ENCODE measurements at places on chromosomes 2 and 18.

- no peak for DNase-seq
Measured at GRCh38 chr2:28506112-28506910, 10.5 kb downstream of the PLB1 start.

GRCh38 chr2:120820263-120820952 lies 84.7 kb downstream of the GLI2 start:
- DNase-seq = peak; percentile 82

- DNase-seq = peak; percentile 41
Measured at GRCh38 chr18:23740105-23740830, 51.0 kb downstream of the LAMA3 start.

- no peak for DNase-seq
Measured at GRCh38 chr2:47011696-47012095, 96.1 kb upstream of the MCFD2 start.

DNA sequence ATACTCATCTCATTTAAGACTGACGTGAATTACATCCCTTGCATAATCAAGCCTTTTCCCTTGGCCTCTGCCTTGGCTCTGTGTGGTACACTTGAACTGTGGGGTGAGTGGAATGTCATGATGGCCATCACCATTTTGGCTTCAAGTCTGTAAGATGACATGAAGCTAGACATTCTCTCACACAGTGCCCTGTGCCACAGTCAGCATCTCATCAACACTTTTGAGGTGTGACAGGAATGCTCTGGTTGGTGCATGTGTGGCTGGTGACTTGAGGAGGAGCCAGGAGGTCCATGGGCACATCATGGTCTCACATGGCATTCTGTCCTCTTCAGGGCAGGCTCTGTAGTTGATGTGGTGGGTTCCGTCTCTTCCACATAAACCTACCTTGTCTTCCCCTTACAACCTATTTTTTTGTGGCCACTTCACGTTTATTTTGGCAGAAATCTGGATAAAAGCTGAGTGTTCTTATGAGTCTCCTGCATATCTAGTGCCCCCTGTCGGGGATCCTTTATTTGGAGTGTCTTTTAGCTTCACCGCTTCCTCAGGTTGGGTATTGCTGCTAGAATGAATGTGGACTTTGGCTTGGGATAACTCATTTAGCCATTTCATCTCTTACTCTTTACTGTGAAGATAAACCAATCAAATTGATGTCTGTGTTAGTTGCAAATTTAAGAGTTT lies 28.1 kb downstream of the MAP4K4 start:
- DNase-seq = no peak

DNA sequence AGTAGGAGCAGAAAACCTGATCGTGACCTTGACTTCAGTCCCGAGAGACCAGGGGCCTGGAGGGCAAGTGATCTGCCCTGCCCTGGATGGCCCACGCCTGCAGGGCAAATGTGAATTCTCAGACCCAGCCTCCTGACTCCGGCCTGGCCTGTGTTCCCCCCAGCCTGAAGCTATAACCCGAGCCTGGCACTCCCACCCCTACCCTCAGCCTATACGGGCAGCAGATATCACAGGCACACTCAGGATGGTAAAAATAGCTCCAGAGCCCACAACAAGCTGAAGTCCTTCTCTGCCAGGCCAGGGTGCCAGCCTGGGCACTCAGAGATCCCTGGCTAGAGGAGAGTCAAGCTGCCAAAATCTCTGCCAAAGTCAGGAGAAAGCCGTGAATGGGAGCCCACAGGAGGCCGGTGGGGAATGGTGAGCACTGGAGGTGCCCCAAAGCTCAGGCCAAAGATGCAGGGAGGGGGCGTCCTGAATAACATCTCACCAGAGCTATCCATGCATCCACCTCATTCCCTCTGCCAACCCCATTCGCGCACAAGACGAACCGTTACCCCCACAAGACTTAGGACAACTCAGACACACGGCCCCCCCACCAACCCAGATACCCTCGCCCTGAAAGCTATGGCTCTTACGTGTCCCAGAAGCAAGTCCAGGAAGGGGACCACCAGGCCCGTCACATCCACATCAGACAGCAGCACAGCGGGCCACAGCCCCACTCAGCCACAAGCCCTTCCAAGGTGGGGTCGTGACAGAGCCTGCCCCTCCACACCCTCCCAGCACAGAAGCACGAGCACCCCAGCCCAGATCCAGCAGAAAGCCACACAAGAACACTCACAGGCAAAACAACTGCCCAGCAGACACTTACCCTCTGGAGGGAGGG lies 144.9 kb downstream of the TNS1 start:
- DNase-seq = no peak

DNA sequence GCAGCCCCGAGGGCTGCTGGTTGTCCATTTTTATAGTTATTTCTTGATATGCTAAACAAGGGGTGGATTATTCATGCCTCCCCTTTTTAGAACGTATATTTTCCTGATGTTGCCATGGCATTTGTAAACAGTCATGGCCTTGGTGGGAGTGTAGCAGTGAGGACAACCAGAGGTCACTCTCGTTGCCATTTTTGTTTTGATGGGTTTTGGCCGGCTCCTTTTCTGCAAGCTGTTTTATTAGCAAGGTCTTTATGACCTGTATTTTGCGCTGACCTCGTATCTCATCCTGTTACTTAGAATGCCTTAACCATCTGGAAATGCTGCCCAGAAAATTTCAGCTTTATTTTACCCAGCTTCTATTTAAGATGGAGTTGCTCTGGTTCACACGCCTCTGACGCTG lies 825.8 kb upstream of the CDH2 start:
- no peak for DNase-seq

DNA sequence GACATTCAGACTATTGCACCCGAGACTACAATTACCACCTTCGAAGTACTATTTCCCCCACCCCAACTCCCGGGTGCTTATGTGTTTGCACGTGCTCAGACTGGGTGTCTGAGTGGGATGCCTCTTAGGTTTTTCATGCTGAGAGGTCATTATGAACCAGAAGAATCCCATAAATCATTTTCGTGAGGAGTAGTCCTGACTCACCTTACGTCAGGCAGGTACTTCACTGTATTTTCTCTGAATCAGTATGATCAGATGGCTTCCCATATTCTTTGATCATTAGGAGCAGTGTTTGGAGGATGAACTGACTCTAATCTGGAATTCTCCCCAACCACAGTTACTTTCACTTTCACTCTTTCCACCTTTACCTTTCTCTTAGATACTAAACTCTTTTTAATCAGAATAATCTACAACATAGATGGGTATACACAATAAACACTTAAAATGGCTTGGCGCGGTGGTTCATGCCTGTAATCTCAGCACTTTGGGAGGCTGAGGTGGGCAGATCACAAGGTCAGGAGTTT lies 38.4 kb upstream of the STAT4 start:
- no peak for DNase-seq

DNA sequence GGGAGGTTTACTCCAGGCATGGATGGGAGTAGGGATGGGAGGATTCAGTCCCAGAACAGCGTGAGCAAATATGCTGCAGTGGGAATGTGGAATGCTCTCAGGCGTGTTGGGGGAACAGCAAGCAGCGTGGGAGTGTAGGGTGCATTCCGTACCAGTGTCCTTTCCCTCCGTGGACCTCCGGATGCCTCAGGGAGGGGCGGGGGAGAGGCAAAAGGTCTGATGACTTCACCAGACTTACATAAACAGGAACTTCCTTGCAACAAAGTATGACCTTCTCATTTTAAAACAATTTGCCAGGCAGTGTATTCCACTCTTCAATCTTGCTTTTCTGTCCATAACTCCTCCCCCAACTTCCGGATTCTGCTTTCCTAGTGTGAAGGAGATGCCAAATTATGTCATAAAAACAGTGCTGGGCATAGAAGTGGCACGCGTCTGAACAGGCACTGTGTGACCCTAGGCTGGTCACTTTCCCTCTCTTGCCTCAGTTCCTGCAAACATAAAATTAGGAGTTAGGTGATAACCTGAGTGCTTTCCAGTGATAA lies 36.9 kb downstream of the RPL37A start:
- DNase-seq = peak; percentile 85

- no peak for DNase-seq
Measured at GRCh38 chr2:108244667-108245414, 5.1 kb downstream of the SULT1C3 start.

DNA sequence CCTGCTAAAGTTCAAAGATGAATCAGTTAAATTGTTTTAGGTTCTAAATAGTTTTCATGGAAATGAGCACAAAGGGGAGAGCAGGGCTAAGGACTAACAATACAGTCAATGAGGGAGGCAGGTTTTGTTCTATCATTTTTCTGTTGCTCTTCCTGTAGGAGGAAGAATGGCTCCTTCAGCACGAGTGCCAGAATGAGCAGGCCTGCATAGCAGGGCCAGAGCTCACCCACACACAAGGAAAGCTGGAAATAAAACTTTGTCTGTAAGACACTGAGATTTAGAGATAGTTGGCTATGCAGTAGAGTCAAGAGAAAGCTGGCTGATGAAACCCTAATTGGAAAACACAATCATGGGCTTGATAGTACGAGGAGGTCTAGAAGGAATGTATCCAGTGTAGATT lies 313.3 kb downstream of the MBD2 start:
- DNase-seq = no peak

GRCh38 chr18:7152440-7152839 lies 34.8 kb upstream of the LAMA1 start:
- DNase-seq = no peak

DNA sequence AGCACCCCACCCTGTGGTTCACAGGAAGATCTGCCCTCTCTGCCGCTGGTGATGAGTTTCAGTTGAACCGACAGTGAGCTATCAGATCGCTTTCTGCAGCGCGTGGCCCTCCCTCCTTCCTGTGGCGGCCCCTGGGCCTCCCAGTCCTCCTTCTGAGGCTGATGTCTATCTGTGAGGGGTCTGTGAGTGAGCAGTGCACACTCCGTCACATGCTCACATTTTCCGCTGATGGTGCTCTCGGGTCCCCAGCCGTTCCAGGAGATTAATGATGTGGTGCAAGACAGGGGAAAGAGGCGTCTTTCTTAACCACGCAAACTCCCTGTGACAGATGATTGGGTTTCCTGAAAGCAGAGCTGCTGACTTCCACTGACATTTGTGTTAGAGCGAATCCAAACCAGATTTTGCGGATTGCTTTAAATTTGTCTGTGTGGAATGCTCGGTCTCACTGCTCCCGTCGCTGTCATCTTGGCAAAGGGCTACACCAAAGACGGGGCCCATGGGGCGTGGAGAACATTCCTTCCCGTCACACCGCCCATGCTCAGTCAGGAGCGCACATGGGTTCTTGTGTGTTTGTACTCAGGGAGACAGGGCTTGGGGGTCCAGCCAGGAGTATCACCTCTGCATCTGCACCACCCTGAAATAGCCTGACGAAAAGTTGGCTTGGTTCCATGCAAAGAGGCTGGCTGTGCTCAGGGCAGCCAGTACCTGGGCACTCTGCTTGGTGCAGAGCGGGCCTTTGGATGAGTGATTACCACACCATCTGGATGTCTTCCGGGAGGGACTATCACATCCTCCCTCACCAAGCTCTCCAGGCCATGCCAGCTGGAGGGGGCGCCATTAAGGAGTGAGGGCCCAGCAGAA lies 154.7 kb upstream of the HS6ST1 start:
- DNase-seq = no peak

- peak; percentile 11 for DNase-seq
Measured at GRCh38 chr2:147398996-147399395, 445.8 kb upstream of the ACVR2A start.

- no peak for DNase-seq
Measured at GRCh38 chr2:217858519-217859491, 144.0 kb downstream of the TNS1 start.

GRCh38 chr2:101782427-101782792 lies 84.9 kb downstream of the MAP4K4 start:
- DNase-seq = no peak

DNA sequence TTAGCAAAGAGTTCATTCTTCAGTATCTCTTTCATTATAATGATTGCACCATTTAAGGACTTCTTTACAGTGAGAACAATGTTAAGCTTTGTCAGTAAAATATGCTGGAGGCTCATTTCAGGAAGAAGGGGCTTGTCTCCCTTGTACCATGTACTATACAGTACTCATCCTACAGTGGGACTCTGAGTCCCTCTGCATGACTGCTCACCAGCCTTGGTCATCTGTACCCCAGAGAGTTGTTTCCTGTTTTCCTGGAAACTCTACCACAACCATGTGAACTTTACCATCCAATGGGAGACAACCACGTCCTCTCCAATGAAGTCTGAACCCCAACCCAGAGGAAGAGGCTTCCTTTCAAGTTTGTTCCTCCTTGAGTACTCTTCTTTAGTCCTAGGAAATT lies 1171.1 kb upstream of the CRIM1 start:
- DNase-seq = no peak

GRCh38 chr18:35571138-35571537 lies 10.4 kb upstream of the GALNT1 start:
- DNase-seq = no peak

DNA sequence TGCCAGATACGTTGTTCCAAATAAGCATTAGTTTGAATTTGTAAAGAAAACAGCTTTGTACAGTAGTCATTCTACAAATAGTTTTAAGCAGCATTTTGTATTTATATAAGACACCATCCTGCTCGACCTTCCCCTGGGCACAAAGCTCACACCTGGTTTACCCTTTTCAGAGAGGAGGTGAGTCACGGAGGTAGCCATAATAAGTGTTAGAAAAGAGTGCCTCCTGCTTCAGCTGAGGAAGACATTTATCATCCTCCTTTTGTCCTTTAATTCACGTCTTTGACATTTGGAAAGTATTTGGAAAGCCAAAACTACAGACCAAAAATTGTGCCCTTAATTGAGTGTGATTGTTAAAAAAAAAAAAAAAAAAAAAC lies 6.8 kb downstream of the RAB12 start:
- DNase-seq = no peak

DNA sequence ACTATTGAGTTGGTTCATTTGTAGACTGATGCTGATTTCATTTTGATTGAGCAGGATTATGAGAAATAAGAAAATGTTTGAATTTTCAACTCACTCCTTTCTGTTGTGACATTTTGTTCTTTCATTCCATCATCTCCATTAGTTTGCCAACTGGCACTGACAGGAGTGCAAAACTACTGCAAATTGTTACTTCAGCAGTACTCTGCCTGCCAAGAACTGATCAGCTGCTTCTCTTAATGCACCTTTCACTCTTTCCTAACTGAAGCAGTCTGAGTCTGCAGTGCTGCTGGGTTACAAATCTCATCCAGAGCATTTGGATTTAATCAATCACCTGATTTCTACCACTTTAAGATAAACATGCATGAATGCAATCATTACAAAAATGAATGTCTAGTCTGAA lies 70.9 kb downstream of the TMEFF2 start:
- DNase-seq = no peak

DNA sequence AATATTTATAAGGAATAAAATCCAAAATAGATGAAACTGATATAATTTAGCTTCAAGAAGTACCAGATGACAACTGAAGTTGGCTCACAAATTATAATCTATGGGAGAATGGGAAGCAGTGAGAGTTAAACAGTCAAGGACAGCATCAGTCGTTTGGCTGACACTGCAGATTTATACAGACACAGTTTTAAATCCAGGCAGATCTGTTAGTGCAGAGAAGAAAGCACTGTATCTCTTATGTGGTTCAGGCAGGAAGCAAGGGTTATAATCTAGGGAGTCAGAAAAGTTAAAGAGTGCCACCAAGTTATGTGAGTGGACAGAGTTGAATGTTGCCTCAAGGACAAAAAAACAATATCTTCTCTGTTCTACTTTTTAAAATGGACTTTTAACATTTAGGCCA lies 880.2 kb downstream of the TSN start:
- no peak for DNase-seq
